Non-pigmented ciliary epithelial cell (primary cell): ENCODE measurements at places on chromosomes 11 and 22.

- DNase-seq = peak; percentile 78
These were observed 36.2 kb downstream of the TXN2 start for GRCh38 chr22:36445158-36445668.

DNA sequence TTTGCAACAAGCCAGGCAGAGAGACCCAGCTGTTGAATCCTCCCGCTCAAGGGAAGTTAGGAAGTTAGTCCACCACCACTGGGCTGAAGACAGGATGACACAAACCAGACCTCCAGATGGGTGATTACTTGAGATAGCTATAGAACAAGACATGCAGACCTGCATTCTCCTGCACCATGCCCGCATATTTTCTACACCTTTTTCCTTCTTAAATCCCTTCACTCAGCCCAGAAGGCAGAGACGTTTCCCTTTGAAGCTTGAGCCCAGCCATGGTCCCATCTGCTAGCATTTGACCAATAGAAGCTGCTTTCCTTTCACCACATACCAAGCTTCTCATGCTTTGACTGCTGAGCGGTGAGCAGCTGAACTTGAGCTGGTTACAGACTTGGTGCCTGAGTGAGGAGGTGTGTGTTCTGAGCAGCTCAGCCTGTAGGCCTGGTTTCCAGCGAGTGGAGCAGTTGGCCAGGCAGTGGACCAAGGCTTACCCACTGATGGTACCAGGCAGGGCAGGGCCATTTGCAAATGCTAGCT lies 29.2 kb upstream of the CBX6 start:
- no peak for DNase-seq

- no peak for DNase-seq
These were observed 47.5 kb downstream of the RPL27A start for GRCh38 chr11:8729837-8730696.

DNA sequence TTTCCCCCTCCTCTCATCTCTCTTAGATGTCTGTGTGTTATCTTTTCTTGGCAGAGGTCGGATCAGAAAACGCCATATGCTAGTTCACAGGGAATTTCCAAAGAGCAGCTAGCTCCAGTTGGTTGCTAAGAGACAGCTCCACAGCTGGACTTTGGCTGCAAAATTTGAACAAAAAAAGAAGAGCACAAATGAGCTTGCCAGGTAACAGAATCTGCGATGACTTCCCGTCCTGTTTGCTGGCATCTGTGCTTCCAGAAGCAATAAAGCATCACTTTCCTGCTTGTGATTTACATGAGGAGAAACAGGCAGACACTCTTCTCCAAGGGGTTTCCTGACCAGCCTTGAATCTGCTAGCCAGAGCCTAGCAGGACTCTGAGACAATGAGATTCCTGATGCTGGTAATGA lies 596.0 kb upstream of the B3GAT1 start:
- no peak for DNase-seq

DNA sequence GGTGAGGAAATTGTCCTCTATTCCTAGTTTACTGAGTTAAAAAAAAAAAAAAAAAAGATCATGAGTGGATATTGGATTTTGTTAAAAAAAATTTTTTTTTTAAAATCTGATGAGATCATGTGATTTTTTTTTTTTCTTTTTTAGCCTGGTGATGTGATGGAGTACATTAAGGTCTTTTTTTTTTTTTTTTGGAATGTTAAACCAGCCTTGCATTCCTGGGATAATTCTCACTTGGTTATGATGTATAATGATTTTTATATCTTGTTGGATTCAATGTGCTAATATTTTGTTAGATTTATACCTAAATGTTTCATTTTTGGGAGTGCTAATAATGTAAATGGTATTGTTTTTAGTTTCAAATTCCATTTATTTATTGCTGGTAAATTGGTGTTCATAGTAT lies 43.3 kb downstream of the DDX10 start:
- no peak for DNase-seq

DNA sequence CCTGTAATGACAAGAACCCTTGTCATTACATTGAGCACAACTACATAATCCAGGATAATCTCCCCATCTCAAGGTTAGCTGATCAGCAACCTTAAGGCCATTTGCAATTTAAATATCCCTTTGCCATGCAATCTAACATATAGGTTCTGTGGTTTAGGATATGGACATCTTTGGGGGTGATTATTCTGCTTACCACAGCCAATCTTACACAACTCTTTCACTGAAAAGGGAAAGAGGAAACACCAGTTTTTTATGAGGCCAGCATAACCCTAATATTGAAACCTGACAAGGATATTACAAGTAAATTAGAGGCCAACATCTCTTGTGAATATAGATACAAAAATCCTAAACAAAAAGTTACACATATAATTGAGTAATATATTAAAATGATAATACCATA lies 78.5 kb downstream of the CYP2R1 start:
- no peak for DNase-seq

- no peak for DNase-seq
These were observed 84.8 kb downstream of the TP53I11 start for GRCh38 chr11:44865866-44866272.

- DNase-seq = no peak
These were observed 32.6 kb downstream of the NFAM1 start for GRCh38 chr22:42399315-42400271.

DNA sequence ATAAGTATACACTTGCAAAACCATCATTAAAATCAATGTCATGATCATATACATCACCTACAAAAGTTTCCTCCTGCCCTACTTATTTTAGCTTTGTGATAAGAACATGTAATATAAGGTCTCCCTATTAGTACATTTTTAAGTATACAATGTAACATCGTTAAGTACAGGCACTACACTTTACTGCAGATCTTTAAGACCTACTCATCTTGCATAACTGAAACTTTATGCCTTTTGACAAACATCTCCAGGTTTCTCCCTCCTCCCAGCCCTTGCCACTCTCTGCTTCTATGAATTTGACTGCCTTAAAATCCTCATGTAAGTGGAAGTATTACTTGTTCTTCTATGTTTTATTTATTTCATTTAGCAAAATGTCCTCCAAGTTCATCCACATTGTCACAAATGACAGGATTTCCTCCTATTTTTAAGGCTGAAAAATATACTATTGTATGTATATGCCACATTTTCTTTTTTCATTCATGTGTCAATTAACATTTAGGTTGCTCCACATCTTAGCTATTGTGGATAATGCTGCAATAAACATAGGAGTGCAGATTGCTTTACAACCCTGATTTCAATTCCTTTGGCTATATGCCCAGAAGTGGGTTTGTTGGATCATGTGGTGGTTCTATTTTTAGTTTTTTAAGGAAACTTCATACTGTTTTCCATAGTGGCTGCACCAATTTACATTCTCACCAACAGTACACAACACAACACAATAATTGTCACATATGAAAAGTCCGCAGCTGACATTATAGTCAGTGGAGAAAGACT lies 471.1 kb upstream of the ANO3 start:
- DNase-seq = peak; percentile 10

DNA sequence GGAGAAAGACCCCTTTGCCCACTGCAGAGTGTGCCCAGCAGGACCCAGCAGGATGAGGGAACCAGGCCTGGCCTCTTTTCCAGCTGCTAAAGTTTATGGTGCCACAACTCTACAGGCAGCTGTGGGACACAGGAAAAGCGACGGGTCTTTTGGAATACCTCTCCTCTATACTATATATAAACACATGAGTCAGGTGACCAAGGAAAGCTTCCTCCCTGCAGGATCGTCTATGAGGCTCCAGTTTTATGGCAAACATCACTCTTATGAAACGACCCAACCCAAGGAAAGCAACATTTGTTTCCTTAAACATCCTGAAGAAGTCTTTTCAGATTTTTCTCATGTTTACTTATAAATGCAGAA lies 102.8 kb upstream of the AKIP1 start:
- DNase-seq = no peak

DNA sequence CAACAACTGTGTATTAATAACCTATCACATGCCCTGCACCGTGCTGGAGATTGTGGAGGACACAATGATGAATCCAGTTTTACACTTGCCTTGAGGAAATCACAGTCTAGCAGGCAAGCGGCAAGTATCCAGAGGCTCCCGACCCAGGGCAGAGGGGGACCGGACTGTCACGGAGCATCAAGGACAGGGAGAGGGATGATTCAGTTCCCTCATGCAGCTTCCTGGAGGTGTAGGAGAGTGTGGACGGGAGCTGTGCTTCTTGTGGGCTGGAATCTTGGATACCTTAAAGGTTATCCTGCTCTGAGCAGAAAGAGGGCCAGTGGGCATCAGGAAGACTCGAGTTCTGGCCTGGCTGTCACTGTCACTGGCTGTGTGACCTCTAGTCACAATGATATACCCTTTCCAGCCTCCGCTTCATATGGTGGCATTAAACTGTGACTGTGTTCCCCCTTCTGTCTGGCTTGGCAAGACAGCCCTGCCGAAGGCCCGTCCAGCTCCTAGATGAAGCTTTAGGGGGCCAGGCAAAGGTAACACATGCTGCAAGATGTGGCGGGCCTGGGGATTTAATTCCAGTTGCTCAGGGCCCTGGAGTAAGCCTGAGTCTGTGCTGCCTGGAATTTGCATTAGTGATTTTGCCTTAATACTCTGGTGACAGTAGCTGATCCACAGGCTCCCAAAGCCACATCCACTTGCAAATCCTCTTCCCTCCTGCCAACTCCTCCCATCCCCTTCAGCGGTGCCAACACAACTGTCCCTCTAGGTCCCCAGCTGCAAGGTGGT lies 162.8 kb downstream of the DSCAML1 start:
- DNase-seq = no peak

- no peak for DNase-seq
These were observed 22.6 kb upstream of the APLP2 start for GRCh38 chr11:130047141-130047540.

GRCh38 chr11:103622296-103622695 lies 414.1 kb upstream of the DDI1 start:
- DNase-seq = no peak

DNA sequence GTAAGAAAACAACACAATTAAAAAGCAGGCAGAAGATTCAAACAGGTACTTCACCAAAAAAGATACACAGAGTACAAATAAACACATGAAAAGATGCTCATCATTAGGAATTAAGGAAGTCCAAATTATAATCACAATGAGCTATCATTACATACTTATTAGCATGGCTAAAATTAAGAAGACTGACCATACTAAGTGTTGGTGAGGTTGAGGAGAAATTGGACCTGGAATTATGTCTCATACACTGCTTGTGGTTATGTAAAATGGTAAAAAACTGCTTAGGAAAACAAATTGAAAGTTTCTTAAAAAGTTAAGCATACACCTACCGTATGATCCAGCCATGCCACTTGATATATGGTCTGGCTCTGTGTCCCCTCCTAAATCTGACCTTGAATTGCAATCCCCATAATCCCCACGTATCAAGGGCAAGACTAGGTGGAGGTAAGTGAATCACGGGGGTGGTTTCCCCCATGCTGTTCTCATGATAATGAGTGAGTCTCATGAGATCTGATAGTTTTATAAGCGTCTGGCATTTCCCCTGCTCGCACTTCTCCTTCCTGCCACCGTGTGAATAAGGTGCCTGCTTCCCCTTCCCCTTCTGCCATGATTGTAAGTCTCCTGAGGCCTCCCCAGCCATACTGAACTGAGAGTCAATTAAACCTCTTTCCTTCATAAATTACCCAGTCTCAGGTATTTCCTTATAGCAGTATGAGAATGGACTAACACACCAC lies 4.8 kb downstream of the SAAL1 start:
- no peak for DNase-seq
